KBM-7 (cell line): ENCODE measurements at places on chromosomes 4 and X.
A peak's percentile ranks its signal among the peaks of the same experiment; 100 is the strongest.

- no peak for DNase-seq
Observed at GRCh38 chr4:10758906-10759305, 74.3 kb upstream of the CLNK start.

- peak; percentile 43 for DNase-seq
Observed at GRCh38 chrX:45083314-45083713, 117.4 kb downstream of the DIPK2B start.

DNA sequence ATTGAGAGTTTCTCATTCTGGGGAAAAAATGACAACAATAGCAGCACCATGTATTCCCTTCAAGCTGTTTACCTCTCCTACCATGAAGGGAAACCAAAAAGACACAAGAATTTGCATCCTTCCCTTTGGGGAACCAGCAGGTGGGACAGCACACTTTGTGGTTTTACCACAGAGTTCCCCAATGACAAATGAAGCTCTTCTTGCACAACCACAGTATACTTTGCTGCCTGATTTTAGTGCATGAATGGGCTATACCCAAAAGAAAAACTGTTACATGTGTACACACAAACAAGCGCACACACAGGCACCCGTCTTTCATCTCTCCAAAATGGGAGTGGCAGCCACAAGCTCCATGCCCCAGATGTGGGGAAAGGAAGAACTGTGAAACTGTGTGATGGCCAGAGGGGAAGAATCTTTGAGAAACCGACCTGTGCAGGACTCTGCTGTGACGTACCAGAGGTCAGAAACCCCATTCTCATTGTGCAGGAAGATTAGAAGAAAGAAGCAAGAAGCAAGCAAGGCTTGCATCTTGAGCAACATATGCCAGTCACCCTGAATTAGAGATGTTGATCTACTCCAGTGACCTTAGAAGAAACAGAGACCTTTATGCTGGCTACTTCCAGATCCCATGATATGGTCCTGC lies 2.7 kb upstream of the MAML3 start:
- DNase-seq = peak; percentile 69

DNA sequence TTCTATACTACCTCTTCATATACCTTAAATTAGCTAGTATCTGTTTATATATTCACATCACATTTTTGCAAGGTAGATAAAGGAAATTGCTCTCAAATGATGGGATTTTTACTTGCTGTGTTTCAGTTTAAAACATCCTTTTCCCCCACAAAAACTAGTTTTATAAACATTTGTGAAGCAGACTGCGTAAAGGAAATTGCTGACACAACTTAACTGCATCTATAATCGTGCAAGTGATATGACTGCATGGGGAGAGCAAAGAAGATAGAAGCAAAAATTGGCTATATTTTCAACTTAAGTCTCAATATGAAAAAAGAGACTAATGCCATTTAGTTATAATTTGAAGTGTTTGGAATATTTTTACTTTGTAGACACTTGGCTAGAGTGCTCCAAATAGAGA lies 385.2 kb downstream of the C4orf33 start:
- no peak for DNase-seq

GRCh38 chr4:148954011-148954749 lies 512.0 kb upstream of the NR3C2 start:
- no peak for DNase-seq

- DNase-seq = no peak
Observed at GRCh38 chrX:154481911-154482601, 3.0 kb upstream of the LAGE3 start.

DNA sequence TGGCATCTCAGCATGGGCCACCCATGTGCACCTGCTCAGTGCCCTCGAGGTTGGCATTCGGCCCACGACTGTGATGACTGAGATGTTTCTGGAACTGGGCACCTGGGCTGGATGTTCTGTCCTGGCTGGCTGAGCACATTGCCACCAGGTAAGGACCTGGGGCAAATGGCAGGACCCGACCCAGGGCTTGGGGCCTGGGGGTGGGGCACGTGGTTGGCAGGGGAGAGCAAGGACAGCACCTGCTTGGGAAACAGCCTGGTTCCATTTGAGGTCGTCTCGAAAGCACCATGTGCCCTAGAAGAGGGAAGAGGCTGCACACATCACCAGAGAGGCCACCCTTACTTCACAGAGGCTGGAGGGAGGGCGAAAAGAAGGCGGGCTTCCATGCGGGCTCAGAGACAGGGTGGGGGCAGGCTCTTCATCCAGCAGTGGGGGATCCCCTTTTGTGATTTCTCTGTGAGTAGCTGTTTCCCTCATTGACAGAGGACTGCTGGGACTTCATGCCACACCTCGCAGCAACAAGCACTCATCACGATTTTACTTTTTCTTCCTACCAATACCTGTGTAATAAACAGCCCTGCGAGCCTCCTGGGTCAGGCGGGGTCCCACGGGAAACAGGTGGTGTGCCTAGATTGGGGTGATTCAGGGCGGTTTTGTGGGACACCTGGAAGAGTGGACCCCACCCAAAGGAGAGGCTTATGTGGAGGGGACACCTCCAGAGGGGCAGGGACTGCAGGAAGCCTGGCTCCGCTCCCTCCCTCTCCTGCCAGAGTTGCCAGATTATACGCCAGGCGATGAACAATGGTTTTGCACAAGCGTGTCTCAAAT lies 12.0 kb downstream of the TMEM187 start:
- DNase-seq = no peak

DNA sequence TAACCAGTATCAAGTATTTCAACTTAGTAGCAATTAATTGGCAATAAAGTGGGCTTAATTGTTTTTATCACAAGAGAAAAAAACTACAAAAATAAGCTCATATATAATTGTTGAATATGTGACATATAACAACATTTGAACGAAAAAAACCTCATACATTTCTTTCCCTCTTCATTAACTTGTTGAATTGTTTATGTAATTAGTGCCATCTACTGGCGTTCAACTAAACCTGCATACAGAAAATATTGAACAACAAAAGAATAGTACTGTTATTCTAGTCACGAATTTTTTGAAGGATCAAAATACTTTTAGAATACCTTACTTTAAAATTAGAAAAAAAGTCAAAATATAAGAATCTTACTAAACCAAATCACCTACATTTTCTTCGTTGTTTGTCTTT lies 586.5 kb upstream of the FTHL17 start:
- DNase-seq = peak; percentile 35

- peak; percentile 34 for DNase-seq
Observed at GRCh38 chr4:146342600-146343192, 128.4 kb downstream of the REELD1 start.

- no peak for DNase-seq
Observed at GRCh38 chr4:20196476-20196875, 55.2 kb upstream of the SLIT2 start.

DNA sequence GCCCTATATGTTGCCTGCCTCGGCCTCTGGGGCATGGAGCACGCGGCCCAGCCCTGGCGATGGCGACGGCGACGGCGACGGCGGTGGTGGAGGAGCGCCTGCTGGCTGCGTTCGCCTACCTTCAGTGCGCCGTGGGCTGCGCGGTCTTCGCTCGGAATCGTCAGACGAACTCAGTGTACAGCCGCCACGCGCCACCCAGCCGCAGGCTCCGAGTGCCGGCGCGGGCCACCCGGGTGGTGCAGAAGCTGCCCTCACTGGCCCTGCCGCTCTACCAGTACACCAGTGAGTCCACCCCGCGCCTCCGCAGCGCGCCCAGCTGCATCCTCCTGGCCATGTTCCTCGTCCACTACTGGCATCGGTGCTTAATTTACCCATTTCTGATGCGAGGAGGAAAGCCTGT lies 83.7 kb upstream of the F9 start:
- DNase-seq = no peak

DNA sequence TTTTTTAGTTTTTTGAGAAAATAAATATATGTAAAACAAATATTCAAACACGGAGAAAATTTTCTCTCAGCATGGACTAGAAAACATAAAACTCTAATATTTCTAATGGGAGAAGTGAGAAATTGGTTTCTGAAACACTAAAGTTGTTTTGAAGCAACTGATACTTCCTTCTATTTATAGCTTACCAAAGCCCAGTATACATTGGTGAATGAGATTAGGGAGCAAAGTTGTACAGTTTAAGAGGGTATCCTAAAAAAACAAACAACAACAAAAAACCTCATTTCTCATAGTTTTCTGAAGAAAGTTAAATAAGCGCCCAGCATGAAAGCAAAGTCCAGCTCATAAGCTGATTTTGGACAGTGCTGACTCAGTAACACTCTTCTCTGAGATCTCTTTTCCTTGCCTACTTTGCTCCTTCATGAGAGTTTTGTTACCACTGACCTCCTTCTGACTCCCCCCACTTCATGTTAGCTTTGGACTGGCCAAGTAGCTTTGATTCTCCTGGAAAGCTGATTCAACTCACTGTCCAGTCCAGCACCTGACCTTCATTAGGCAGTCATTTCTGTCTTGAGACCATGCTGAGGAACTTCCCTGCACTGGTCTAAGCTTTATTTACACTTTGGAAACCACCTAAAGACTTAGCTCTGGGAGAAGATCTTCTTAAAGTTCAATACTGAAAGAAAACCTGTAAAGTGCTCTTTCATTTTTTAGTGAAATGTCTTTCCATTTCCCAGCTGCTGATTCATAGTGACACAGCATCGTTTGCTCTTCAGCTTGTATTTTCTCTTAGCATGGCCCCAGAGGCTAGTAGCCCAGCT lies 21.8 kb upstream of the P2RY10 start:
- no peak for DNase-seq

DNA sequence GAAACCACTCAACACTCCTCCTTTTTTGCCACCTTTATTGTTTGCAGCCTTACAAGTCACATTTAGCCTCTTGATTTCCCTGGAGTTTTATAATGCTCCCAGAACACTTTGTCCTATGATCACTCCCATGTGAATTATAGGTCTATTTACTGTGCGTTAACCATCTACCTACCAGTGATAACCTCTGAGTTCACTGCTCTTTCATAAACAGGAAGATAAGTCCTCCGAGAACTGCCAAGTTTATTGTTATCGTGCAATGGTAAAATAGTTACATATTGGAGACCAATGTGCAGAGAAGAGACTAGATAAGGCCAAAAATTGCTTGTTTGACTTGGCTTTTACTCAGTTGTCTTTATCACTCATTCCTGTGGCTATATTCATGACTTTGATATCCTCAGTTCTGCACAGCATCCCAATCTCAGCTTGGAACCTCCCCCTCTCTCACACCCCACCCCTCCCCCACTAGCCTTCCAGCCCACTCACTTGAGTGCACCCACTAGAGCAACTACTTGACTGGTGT lies 12.9 kb upstream of the NUDT9 start:
- DNase-seq = no peak

- no peak for DNase-seq
Observed at GRCh38 chr4:104330125-104330905, 164.4 kb downstream of the CXXC4 start.

GRCh38 chr4:81256059-81256970 lies 41.3 kb upstream of the PRKG2 start:
- no peak for DNase-seq

GRCh38 chrX:4253092-4253491 lies 539.6 kb upstream of the PRKX start:
- peak; percentile 71 for DNase-seq

DNA sequence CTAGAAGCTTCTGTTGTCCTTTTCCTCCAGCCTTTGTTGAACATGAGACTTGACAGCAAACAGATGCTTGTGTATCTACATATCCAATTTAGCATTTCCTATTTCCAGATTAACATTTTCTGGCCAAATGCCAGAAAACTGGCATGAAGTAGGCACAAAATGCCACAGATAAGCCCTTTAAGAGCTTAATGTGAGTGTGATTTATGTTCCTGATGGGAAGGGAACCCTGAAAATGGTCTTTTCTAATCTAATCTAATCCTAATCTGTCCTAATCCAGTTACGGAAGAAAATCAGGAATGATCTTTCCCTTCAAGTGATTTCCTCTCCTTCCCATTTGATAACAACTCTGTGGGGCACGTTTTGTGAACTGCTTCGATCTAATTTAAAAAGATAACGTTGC lies 133.0 kb upstream of the C1QTNF7 start:
- no peak for DNase-seq

DNA sequence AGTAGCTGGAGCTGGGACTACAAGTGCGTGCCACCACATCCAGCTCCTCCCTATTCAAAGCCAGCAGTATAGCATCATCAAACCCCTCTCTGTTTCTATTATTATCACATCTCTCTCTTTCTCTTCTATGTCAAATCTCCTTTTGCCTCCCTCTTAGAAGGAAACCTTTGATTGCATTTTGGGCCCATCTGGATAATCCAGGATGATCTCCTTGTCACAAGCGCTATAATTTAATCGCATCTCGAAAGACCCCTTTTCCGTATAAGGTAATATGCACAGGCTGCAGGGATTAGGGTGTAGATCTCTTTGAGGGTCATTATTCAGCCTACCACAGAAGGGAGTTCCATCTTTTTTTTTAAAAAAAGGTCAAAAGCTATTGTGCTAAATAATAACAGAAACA lies 46.4 kb upstream of the TBC1D9 start:
- DNase-seq = no peak

- no peak for DNase-seq
Observed at GRCh38 chr4:57191523-57192034, 81.4 kb upstream of the IGFBP7 start.

- DNase-seq = no peak
Observed at GRCh38 chrX:137858106-137858505, 292.2 kb downstream of the ZIC3 start.

GRCh38 chrX:20461002-20461401 lies 194.3 kb upstream of the RPS6KA3 start:
- no peak for DNase-seq

- DNase-seq = no peak
Observed at GRCh38 chr4:86151196-86151595, 208.7 kb downstream of the MAPK10 start.

GRCh38 chr4:69120870-69121269 lies 24.6 kb downstream of the UGT2B7 start:
- DNase-seq = no peak

DNA sequence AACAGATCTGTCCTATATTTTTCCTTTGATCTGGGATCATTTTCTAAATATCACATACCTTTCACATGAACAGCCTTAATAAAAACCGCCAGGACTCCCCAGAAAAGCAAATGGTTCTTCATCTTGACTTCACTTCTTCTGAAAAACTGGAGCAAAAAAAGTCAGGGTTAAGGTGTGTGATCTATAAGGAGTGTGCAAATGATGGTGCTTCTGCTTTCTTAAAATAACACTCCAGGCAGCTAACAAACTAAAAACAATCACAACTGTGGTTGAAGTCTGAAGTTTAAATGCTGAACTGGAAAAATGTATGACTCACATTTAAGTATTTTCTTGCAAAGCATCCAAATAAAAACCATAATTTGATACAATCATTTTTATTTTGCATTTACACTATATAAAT lies at the start of gene JCHAIN:
Gene JCHAIN (minus strand): TSS at position 140 of the 400 bp plus-strand sequence. CDS start 18 bp downstream, at position 122.
- no peak for DNase-seq

DNA sequence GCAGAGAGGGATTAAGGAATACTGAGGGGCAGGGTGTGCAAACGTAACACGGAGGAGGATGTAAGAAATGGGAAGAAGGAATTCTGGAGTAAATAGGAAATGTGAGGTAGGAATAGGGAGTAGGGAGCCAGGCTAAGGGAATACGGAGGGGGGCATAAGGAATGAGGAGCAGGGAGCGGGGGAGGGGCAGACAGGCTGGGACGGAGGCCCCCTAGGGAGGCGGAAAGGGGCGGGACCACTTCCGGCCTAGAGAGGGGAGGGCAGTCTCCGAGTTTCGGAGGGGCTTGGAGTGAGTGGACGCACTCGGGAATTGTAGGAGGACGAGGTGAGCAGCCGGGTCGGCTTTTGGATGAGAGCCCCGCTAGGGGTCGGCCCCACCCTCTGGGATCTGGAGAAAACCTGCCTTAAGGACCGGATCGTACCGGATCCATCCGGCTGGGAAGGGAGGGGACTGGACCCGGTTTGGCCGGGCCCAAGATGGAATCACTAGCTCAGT lies 612 bp downstream of the MAGED2 start:
- no peak for DNase-seq
